ENCODE measurements at places on chromosomes 16 and 17. TPM values are rescaled to one million over a fixed set of nuclear protein-coding genes. Genes with fewer than 3 reads are reported as not detected.

- no peak overlapping the region for H3K27ac ChIP-seq
- DNase-seq = no peak
- no peaks in the 10 kb centered on the region for H3K36me3 ChIP-seq
- no peaks in the 10 kb centered on the region for H3K4me1 ChIP-seq
- peaks cover 10% of the 10 kb centered on the region for H3K27me3 ChIP-seq
These were observed 6.6 kb upstream of the GLIS2 start for GRCh38 chr16:4309102-4309832.

- H3K36me3 ChIP-seq = no peaks in the 10 kb centered on the region
- peaks cover 70% of the 10 kb centered on the region for H3K4me1 ChIP-seq
- no peaks in the 10 kb centered on the region for H3K27me3 ChIP-seq
- no peak overlapping the region for H3K4me3 ChIP-seq
- H3K27ac ChIP-seq = peak overlapping the region; percentile 100
These were observed 8.3 kb downstream of the UBE2G1 start for GRCh38 chr17:4358154-4358553.

- H3K27ac ChIP-seq = no peak overlapping the region
- H3K4me3 ChIP-seq = no peak overlapping the region
- H3K4me1 ChIP-seq = no peaks in the 10 kb centered on the region
- no peaks in the 10 kb centered on the region for H3K27me3 ChIP-seq
- no peak for DNase-seq
These were observed 19.3 kb upstream of the SLFN13 start for GRCh38 chr17:35467824-35468223.

The CX3CL1 gene
- total RNA-seq = 2.2 TPM
